Amygdala (tissue), 56 donors: ENCODE measurements at places on chromosomes 11 and 22.

- DNase-seq, result no peak
Observed at GRCh38 chr11:107721207-107721606, 9.4 kb upstream of the SLN start.

GRCh38 chr11:64458997-64459396, 100.0 kb downstream of the RPS6KA4 start:
- DNase-seq, result no peak

- DNase-seq, result no peak
Observed at GRCh38 chr11:78667461-78667860, 92.8 kb upstream of the NARS2 start.

GRCh38 chr11:74412733-74413359, 14.6 kb upstream of the PGM2L1 start:
- no peak for DNase-seq

GRCh38 chr22:23786261-23786710, 480 bp upstream of the SMARCB1 start:
- DNase-seq, result no peak

- no peak for DNase-seq
Observed at GRCh38 chr22:50610581-50610980, 10.0 kb downstream of the MAPK8IP2 start.

DNA sequence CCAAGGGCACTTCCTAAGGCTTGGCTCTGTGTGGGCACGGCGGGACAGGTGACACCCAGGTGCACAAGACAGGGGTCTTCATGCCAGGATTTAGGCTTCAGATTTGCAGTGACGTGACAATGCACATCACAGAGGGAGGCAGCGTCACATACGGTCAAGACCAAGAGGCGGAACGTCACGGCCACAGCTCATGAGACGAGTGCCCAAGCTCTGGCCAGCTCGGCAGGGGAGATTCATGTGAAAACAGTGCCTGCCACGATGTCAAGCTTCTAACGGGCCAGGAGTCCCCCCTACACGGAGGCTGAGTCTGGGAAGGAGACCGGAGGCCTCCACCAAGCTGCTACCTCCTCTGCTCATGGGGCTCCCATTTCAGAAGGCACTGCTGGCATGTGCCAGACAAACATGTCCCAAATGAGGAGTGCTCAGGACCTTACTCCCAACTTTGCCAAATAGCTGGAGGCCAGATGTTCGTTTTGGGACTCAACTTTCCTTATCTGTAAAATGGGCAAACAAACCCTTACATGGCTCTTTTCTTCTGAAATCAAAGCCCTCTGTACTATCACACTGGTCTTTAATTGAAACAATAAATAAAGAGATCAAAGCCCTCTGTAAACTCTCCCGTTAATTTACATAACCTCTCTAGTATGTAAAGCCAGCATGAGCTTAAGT, 16.6 kb downstream of the VPS37C start:
- DNase-seq, result no peak

DNA sequence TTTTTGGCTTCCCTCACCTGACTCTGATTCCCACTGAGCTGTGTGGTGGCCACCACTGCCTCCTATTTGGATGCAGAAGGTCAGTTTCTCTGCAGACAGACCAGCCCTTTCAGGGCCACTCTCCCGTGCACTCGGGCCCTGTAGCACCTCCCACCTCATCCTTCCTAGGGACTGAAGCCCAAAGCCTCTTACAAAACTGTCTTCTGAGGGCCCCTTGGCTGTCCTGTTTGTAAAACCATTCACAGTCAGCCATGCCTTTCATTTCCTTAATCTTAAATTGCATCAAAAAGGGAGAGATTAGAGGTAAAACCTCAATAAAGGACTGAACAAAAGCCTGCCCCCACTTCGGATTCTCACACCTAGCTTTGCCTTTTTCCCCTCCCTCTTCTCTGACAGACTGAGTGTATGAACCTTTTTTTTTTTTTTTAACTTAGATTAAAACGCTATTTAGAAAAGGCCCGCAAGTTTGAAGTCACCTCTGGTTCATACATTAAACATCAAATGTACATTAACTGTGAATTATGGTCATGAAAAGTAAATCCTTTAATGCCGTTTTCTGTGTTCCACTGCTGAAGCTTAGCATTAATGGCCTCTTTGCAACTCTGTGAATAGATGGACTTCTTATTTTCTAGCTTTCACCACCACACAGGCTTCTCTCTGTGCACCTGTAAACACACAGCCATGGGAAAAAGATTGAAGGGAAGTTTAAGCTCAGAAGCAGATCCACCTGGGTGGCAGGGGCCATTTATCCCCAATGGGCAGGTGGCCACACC, 247.2 kb upstream of the CADM1 start:
- DNase-seq, result no peak

GRCh38 chr11:100682247-100682969, 4.7 kb upstream of the ARHGAP42 start:
- DNase-seq, result no peak
